Fibroblast of the aortic adventitia (primary cell): ENCODE measurements at places on chromosomes 3 and 15.
A peak's percentile ranks its signal among the peaks of the same experiment; 100 is the strongest.

GRCh38 chr3:108833611-108834010, 11.0 kb downstream of the TRAT1 start:
- DNase-seq: no peak

- DNase-seq: peak; percentile 87
Measured at GRCh38 chr3:184337399-184337714, at the start of gene FAM131A. Gene FAM131A, plus strand, starts transcription at chr3:184337600. Its CDS starts 31 bp downstream, at chr3:184337631.

- no peak for DNase-seq
Measured at GRCh38 chr15:80560601-80561400, 134.3 kb upstream of the ABHD17C start.

DNA sequence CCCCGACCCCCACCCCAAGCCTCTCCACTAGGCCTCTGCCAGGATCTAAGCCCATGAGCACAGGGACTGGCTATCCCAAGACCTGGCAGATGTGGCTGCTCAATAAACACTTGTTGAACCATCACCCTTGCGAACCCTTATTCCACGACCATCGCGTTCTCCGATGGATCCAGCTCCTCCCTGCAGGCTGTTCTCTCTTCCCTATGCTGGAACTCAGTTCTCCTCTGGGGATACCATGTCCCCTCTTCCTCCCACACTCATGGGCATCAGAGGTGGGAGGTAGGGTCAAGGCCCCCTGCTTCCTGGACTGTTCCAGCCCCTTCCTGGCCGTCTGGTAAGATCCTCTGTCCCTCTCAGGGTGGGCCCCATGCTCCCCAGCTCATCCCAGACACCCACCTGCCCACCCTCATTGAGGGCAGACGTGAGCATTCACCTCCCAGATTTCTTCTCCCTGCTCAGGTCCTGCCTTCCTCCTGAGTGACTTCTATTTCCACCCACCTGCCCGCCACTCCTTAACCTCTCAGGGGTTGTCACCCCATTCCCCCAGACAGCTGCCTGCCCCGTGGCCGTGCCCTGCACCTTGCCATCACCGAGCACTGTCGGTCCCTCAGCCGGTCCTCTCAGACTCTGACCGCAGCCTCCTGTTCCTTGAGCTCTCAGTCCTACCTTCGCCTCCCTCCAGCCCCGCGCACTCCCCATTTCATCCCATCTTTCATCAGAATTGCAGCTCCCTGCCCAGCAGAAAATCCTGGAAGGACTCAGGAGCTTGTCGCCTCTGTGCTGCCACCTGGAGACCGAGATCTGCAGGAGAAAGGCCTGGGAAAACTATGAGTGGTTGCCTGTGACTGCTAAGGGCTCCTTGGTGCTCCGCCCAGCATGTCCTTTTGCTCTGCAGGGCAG, 42.0 kb downstream of the PML start:
- peak; percentile 85 for DNase-seq

DNA sequence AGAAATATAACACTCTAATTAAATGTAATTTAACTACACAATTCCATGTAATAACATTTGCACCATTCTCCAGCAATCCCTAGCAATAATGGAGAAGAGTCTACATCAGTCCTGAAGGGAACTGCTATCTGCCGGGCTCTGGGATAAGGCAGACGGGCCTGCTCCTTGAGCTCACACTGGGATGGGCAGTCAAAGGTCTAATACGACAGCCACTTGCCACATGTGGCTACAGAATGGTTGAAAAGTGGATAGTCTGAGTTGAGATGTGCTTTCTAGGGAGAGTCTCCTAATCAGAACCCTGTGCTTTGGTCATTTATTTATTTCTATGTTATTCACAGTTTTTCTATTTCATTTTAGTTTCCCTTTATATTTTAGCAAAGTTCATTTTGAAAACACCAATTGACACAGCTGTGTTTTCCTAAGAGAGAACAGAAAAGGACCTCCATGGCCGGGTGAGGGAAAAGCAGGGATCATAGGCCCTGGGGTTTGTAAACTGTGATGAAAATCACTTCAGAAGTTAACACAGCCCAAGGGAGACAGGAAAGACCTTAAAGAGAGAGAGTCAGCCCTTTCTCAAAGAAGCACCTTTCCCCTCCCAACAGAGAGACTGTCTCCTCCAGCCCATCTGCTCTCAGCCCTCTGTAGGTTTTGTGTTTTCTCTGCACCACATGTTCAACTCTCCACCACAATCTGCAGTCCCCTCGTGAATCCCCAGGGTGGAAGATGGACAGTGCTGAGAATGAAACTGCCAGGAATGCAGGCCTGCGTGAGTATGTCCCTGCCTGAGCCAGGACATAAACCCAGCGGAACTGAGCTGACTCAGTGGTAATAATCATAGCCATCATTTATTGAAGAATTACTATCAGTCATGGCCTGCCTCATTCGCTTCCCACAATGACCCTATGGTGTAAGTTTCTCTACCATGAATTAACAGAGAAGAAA, 11.6 kb downstream of the FSIP1 start:
- DNase-seq: peak; percentile 79

DNA sequence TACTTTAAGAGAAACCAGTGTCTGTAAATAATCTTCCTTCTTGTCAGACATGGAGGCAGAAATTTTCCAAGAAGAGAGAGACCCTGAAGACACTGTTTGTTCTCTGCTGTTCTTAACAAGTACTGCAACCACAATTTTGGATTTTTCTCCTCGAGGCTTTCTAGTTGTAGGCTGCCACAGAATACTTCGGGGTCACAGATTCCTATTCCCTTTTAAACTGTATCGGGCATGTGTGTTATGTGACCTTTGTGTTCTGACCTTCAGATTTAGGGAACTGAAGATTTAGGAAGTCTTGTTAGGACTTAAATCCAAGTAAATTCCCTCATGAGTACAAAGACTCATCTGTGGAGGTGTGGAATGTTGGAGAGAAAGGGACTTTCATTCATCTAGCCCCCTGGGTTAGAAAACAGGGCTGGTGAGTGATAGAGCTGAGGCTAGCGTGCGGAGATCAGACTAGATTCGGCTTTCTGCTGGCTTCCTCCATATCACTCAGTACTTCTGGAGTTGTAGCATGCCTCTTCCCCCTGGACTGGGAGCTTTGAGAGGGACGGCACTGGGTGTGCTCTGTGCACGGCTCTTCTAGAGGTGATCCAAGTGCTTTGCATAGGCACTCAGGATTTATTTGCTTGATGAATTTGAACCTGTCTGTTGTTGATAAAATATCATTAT, 237.0 kb downstream of the LPP start:
- DNase-seq: no peak

DNA sequence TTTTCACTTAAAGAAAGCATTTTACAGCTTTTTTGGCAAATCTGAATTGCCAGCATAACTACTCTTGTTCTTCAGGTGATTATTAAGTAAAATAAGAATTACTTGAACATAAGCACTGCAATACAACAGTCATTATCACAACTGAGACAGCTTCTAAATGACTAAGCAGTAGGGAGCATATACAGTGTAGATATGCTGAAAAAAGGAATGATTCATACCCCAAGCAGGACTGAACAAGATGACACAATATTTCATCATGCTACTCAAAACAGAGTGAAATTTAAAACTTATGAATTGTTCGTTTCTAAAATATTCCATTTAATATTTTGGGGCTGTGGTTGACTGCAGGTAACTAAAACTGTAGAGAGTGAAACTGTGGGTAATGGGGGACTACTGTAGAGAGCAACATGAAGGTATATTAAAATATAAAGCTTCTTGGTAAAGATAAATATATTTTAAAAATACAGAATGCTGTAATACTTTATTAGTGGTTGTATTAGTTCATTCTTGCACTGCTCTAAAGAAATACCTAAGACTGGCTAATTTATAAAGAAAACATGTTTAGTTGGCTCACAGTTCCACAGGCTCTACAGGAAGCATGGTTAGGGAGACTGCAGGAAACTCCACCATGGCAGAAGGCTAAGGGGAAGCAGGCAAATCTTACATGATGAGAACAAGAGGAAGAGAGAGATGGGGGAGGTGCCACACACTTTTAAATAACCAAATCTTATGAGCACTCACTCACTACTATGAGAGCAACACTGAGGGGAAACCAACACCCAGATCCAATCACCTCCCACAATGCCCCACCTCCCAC, 84.8 kb downstream of the DCLK3 start:
- DNase-seq: peak; percentile 94

DNA sequence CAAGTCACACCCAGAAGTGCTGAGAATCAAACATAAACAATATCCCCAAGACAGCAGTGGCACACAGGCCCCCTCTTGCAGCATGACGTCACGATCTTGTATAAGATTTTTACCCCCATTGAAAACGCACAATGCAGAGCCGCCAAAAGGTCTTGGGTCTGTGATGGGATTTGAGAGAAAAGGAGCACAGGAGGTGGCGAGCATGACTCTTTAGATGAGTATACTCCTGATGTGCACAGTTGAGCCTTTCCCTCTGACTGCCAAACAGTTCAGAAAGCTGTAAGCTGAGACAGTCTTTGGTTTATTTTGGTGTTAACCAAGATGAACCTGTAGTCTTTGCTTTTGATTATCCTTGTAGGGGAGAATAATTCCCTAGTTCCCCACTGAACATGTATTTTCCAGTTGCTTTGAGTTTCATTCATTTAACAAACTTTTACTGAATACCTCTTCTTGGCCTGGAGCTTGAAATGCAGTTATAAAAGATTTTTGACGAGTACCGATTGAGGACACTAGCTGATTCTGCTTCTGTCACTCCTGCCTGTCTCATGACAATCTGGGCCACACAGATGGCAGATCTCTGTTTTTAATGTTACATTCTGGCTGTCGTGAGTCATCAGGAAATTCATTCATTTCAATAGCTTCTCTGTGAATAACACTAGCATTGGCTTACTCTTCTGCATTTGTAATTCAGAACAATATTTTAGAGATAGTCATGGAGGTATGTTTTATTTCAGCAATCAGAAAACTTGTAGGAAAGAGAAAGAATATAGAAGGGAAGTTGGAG, 28.9 kb downstream of the CFAP91 start:
- DNase-seq: peak; percentile 31

DNA sequence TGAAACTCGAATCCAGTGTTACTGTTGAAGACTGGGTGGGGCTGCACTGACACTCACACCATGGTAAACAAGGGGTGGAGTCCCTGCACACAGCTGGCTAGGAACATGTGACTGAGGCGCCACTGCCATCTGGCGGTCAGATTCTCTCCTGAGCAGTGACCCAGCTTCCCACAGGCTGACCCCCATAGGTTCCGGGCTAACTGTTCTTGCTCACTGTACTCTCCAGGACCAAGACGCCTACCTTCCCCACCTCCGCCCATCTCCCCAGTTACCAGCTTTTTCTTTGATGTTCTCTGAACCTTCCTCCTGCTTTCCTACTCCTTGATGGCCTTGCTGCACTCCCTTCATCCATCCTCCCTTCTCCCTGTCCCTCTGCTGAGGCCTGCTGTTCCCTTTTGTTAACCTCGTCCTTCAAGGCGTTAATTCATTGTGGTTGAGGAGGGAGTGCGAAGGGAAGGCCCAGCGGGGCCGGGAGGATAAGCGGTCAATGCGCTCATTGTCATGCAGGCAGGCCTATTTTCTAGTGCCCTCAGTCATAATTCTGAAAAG, 115.2 kb downstream of the ATP8B4 start:
- DNase-seq: peak; percentile 95

DNA sequence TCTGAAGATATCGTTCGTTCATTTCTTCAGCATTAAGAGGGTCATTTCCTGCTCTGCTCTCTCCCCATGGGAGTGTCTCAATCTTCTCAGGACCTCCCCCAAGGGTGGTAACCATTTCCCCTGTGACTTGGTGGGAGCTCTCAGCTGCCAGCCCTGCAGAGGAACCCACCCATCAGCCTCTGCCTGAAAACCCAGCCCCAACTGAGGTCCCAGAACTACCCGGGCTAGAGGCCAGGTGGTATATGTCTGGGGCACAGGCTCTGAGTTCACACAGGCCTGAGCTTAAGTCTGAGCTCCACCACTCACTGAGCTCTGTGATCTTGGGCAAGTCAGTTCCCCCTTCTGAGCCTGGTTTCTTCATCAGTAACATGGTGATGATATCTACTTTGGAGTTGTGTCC, 10.0 kb upstream of the ATP2B2 start:
- DNase-seq: no peak

- no peak for DNase-seq
Measured at GRCh38 chr3:46406443-46406787, 451 bp downstream of the CCR5AS start.

- DNase-seq: no peak
Measured at GRCh38 chr15:43104426-43104825, 1.4 kb downstream of the UBR1 start.

DNA sequence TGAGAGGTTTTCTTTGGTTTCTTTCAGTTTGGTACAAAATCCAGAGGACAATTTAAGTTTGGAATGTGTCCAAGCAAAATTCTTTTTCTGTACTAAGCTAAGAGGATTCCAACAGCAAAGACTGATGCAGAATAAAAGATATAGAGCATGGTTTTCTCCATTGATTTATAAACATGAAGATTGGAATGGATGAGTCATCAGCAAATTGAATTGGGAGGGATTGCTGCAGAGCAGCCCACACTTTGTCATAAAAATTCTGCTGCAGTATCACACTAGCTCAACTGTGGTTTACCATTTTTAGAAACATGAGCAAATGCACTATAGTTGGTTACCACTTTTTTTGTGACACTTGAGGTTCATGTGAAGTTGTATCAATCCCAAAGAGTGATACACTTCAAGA, 16.1 kb upstream of the LARP6 start:
- peak; percentile 90 for DNase-seq

DNA sequence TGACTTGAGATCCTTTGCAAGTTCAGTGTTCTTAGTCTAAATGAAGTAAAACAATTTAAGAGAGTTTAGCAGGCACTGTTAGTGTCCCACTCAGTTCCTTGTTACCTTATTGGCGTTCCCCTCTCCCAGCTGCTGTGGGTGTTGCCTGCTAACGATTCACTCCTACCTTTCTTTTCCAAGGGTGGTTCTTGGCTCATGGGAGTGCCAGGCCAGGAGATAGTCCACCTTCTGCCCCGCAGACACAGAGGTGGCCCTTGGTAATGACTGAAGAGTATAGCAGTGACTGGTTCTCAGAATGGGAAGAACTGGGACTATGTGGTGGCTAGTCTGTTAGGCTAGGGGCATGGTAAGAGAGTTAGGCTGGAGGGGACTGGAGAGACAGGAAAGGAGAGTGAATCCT, 240.4 kb downstream of the EDEM1 start:
- no peak for DNase-seq

DNA sequence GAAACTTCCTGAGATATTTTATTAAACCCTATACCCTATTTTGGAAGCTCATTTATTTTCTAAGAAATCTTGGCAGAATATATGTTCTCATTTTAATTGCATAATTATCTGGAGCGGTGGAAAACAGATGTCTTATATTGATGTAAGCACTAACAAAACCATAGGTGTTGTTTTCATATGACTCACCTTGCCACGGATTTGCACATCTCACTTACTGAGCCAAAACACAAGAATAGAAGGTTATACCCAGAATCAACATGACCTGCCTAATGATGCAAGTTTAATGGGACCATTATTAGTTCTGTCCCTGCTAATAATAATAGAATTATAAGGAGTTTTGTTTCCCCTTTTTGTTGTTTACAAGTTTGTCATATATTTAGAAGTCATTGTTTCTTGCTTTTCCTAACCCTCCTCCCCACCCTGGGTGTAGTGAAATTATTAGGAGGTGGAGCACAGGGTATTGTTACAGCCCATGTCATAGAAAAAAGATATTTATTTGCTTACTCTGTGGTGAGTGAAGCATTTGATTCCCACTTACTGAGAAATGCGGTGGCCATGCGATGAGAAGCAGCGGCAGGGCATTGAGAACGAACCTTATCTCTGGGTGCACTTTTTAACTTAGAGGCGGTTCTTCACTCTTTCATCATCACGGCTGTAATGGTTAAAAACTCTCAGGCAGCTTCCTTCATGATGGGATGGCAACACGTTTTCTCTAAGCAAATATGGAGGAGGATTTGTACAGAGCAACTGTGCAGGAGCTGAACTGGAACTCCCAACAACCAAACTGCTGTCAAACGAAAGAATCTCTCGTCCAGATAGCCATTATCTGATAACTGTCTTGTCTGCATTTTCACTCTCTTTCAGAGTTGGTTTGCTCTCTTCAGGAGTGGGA, 521 bp downstream of the IL5RA start:
- no peak for DNase-seq
